Stimulated activated CD8-positive, alpha-beta memory T cell treated with anti-CD3 and anti-CD28 coated beads, Interleukin-15, amount 100 ng/mL, for 24 hours (primary cell): ENCODE measurements at places on chromosomes 3 and 15.

GRCh38 chr3:108718454-108718853 lies 38.8 kb downstream of the RETNLB start:
- DNase-seq, result no peak

DNA sequence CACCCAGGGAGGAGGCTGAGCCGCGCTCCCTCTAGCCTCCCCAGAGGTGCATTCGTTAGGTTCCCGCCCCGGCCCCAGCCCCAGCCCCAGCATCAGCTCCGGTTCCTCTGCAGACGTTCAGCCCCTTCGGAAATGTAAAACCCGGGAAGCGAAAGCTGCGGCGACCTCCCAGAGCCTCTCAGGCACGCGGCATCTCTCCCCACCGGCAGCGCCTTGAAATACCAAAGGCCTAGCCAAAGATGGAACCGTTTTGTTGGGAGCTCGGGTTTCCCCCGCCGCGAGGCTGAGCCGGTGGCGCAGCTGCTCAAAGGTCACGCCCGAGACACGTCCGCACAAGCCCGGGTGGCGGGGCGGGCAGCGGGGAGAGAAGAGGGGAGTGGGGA lies 77.8 kb upstream of the HES1 start:
- peak; percentile 5 for DNase-seq

DNA sequence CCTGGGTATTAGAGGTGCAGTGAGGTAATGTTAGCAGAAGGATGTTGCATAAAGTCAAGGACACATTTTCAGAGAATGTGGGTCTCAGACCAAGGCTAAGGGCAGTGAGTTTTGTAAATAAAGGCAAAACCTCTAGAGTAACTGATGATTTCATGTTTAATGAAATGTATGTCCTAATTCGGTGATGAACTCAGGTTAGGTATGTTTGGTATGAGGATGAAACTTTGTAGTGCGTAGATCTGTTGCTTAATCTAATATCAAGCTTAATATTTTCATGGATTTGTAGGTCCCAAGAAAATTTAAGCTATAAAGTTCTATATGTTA lies 3.6 kb downstream of the USP50 start:
- DNase-seq, result no peak

DNA sequence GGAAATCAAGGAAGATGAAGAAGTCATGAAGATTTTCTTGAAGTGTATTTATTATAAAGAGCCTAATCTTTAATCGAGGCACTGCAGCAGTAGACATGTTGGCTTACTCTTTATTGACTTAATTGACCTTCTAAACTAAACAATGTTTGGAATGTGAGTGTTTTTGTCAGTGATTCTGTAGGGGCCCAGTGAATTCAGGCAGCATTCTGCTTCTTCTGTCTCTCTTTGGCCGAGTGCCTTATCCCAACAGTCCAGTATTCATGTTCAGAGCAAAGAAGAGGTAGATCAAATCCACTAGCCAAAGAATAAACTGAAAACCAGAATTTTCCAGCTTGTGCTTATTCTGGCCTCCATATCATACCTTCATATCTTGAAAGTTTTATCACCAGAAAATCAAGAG lies 55.7 kb downstream of the RLBP1 start:
- no peak for DNase-seq

DNA sequence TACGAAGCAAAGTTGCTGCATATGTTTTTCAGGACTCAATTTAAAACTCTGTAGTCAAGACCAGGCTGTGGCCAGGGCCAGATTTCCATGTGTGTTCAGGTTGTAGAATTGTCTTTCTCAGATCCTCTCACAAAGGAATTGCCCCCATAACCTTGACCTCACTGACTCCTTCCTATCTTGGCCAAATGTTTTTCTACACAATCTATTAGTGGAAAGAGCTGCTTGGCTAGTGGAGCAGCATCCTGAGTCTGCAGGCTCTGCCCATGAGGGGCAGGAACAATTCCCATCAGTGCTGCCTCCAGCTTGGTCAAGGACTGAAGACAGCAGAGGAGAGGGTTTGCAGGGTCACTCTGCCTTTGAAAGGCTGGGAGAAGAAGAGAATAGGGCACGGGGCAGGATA lies 6.9 kb upstream of the TBC1D21 start:
- DNase-seq, result no peak

DNA sequence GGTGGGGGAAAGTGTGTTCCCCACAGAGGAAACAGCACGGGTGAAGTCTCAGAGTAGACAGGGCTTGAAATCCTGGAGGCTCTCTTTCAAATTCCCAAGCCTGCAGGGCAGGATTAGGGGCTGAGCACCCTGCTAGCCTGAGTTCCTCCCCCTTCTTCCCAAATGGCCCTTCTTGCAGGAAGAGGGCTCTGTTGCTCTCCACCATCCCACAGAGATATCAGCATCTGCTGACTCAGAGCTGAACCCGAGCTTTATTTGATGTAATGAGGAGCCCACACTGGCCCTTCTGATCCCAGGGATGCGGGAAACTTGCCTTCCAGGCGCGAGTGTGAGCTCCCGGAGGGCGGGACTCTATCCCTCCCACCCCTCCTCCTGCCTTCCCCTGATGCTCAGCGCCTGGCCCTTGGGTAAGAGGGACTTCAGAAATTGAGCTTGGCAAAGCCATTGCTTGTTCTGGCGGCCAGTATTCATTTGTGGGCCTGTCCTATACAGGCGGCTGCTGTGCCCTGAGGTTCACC lies 1.4 kb upstream of the STRA6 start:
- DNase-seq, result no peak

DNA sequence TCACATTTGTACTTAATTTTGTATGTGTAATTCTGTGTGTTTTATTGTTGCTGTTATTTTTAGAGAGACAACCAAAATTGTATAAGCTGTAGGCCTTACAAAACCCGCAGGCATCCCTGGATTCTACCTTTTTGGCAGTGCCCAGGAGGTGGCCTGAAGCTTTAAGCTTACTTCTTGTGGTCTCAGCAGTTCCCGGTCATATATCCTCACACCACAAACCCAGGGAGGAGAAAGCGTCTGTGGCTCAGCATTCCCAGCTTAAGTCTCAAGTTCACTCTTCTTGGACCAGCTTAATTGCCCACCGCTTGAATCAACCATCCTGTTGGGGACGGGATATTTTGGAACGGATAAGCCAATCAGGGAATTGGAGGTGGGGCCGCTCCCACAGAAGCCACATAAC lies 36.7 kb downstream of the C2CD4A start:
- no peak for DNase-seq

DNA sequence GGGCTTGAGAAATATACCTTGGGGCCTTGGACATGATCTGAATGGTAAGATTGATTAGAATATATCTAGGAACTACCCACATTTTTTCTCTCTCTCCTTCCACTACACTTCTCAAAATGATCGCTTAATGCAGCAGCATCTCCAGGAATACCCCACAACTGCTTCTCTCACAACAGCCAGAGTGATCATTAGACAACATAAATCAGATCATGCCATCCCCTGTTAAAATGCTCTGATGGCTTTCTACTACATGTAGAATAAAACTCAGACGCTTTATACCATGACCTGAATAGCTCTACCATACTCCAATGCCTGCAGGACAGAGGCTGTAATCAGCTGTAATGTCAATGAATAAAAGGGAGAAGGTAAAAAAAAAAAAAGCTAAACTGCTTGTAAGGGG lies 451.4 kb downstream of the MECOM start:
- DNase-seq, result no peak

GRCh38 chr15:99361545-99362185 lies 110.4 kb downstream of the LRRC28 start:
- no peak for DNase-seq

DNA sequence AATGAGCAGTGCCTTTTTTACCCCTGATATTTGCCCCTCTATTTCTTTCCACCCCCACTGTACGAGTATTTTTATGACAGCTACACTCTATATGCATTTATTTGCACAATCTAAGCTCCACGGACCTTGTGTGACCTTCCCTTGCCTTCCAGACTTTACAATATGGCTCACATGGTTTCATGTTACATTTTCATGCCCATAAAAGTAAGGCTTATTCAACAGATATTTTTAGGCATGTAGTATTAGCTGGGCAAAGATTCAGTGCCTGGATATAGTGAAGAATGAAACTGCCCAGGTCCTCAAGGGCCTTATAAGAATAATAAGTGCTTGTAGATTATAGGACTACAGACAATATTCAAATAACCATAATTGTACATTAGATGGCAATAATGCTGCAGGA lies 481.9 kb upstream of the CNTN4 start:
- no peak for DNase-seq

DNA sequence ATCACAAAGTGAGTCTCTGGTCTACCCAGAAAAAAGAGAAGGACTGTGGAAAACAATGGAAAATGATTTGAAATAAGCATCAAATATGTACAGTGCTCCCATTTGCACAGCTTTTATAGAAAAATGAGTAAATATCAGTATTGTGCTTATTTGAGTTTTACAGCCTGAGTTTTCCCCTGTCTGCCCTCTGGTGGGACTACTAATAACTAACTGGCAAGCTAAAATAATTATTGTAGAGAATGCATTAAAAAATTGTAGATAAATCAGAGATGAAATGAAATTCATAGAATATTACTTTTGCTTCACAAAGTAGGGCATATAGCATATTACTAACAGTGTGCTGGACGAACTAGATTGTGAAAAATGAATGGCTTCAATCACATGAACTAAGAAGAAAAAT lies 287.1 kb downstream of the NAALADL2 start:
- no peak for DNase-seq

- no peak for DNase-seq
These were observed 100.6 kb upstream of the IGF1R start for GRCh38 chr15:98547741-98548138.
